Glutamatergic neuron (in vitro differentiated cells): ENCODE measurements at places on chromosomes 4 and X. TPM values are rescaled to one million over a fixed set of nuclear protein-coding genes. Genes with fewer than 3 reads are reported as not detected.

GRCh38 chr4:110417136-110417535, 58.8 kb upstream of the ENPEP start:
- DNase-seq = no peak

Gene TSC22D3
- 107 TPM for total RNA-seq

Gene ATP8A1
- 278 TPM for total RNA-seq

DNA sequence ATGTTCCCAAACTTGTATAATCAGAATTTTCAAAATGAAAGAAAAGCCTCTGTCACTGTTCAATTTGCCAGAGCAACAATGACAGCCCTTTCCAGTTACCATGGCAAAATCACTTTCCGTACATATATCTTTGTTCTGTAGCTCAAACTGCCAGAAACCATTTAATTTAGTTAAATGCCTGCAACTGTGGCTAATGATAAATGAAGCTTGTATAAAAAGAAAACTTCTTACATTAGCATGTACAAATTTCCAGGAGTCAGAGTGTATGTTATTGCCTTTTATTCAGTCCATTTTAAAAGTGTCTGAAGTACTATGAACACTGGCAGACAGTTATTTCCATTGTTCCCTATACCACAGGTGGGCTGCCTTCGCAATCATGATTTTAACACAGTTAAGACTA, 30.3 kb downstream of the ARAP2 start:
- DNase-seq = no peak

GRCh38 chr4:48100256-48100655, 33.8 kb downstream of the TXK start:
- DNase-seq = no peak

Gene GAB1
- 29.7 TPM for total RNA-seq

Gene MAPK10
- 92.6 TPM for total RNA-seq

DNA sequence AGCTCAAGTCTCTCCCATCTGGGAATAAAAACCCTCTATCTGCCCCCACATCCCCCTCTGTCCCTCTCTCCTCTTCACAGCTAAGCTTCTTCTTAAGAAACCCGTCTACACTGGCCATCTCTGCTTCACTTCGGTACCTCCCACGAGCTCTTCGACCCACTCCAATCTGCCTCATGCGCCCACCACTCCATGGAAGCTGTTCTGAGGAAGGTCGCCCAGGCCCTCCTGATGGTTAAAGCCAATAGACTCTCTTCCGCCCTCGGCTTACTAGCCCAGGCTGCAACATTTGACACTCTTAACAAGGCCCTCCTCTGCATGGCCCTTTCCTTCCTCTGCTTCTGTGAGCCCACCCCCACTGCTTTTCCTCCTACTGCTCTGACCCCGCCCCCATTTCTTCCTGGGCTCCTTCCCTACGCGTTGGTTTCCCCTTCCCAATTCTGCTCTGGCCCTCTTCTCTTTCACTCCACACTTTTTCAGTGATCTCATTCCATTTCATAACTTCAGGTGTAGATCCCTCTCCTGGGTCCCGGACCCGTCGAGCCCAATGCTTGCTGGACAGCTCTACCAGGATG, 11.8 kb downstream of the IQSEC2 start:
- DNase-seq = no peak

DNA sequence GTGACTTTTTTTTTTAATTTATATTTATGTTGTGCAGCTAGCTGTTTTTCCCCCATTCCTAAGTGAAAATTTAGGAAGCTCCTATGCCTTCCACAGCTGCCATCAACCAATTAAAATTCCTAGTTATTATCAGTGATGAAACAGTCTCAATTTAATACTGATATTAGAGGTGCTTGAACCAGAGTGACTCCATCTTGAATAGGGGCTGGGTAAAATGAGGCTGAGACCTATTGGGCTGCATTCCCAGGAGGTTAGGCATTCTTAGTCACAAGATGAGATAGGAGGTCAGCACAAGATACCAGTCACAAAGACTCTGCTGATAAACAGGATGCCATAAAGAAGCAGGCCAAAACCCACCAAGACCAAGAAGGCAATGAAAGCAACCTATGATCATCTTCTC, 136.7 kb downstream of the DCHS2 start:
- DNase-seq = no peak

DNA sequence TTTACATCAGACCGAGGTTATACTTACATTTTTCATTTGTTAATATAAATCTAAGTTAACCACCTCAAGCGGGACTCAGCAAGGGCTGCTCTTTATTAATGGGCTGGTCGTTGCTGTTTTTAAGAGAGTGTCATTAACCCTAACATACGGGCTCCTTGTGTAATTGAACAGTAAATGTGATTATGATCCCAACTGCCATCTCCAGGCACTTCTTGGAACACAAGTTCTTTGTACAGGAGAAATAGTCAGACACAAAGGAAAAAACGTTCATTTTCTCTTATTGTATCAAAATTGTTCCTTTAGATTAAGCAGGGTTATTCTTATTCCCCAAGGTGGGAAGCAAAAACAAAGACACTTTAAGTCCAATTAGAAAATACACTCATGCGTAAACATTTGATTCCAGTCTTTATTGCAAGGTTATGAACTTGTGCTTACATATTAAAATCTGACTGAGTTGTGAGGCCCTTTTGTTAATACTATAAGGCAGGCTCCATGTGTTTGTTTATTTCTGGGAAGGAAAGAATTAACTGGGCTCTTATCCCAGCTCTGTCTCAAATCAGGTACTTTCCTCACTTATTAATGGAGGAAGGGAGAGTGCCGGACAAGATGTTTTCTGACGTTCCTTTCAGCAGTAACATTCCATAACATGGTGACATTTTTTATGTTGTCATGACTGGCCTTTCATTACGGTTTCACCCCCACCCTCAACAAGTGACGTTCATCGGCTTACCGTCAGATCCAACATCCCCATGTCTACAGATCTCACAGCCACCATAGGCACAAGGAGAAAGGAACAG, 95.9 kb downstream of the RASL11B start:
- DNase-seq = no peak

Gene EXOSC9
- total RNA-seq = 25.4 TPM

DNA sequence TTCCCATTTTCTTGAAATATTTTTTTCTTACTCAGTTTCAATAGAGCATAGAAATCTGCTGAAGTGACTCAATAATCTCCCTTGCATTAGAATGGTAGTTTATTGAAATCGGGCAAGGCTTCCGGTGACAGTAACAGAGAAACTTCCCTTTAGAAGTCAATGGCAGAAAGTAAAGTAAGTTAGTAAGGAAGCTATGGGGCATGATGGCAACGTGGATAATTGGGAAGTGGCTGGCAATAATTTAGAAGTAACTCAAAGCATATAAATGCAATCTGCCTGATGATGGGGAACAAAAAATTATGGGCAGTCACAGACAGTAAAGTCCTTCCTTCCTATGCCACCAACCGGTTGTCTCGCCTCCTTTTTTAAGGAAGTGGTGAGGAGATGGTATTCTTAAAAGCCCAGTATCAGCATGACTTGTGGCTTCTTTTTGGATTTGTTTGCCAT, 7.6 kb downstream of the CYBB start:
- no peak for DNase-seq

Gene LINC00632
- 89.8 TPM for total RNA-seq

DNA sequence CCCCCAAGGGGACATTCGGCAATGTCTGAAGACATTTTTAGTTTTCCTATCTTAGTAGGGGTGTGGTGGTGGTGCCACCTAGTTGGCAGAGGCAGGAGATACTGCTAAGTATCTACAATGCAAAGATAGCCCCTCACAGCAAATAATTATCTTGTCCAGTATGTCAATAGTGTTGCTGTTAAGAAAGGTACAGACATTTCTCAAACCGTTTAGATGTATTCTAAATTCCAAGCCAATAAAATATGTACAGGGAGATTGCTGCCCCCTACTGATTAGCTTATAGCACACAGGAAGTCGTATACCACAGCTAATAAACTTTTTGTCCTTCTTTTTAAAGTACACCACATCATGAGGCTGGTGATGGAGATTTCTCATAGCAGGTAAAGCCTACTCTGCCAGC, 260.5 kb downstream of the TMA16 start:
- DNase-seq = no peak

DNA sequence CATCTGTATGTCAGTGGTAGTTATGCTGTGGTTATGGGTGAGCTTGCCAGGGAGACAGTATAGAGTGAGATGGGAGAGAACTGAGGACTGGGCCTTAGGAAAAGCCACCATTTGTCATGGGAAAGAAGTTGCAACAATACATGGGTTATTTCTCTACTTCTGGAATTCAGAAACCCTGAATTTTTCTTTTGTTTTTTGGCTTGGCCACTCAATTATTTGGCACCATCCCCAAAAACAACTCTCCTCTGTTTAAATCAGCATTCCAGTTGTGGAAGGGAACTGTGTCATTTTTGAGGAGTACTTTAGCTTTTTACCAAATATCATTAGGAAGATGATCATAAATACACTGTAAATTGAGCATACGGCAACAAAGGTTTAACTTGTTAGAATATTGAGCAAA, 41.1 kb upstream of the ACSL4 start:
- DNase-seq = no peak

DNA sequence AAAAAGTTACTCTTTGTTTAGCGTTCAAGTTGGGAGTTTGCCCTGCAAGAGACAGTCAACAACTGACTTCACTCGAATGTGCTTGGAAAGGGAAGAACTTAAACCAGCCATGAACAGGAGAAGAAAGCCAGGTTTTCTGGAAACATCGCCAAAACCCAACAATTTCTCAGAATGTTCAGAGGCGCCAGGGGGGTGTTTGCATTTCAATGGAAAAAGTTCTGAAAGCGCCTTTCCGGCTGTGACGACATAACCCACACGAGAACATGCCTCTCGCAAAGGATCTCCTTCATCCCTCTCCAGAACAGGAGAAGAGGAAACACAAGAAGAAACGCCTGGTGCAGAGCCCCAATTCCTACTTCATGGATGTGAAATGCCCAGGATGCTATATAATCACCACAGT, 78.1 kb upstream of the ADGRA3 start:
- no peak for DNase-seq

DNA sequence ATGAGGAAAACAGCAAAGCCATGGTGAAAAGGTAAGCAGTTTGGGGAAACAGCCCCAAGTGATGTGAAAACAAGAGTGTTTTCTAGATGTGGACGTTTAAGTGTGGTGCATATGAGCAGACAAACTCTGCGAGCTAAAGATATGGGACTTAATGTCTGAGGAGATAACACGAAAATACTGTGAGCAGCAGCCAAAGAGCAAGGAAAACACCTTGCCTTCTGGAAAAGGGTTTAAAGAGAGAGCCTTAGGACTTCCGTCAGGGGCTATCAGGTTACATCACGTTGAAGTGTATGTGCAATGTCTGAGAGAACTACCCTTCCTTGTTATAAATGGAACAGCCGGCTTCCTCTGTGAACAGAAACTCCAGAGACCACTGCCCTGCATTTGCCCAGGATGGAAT, 54.2 kb downstream of the LEF1 start:
- DNase-seq = no peak

Gene OPRPN
- not detected for total RNA-seq

Gene C4orf33
- total RNA-seq = 17.6 TPM

Gene TACC3
- 23.0 TPM for total RNA-seq

- DNase-seq = no peak
Measured at GRCh38 chr4:72055566-72055965, 23.8 kb downstream of the NPFFR2 start.

DNA sequence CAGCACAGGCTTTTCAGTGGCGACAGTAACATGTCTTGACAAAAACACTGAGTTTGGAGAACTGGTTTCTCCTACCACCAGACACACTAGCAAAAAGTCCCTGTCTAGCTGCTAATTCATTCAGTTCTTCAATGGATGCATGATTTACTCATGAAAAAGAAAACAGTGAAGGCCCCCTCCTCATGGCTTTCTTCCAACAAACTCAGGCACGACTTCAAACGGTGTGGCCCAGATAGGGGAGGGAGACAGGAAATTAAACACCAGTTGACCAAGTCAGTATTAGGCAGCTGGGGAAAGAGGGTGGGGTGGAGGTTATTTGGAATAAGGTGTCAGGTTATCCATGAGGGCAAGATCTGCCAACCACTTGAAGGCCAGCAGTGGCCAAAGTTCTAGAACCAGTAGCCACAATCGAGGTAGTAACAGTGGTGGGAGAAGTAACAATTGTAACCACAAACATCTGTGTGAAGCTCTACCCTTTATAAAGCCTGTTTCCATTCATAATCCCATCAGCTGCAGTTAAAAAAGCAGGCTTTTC, 60.2 kb downstream of the SEPSECS start:
- DNase-seq = no peak

DNA sequence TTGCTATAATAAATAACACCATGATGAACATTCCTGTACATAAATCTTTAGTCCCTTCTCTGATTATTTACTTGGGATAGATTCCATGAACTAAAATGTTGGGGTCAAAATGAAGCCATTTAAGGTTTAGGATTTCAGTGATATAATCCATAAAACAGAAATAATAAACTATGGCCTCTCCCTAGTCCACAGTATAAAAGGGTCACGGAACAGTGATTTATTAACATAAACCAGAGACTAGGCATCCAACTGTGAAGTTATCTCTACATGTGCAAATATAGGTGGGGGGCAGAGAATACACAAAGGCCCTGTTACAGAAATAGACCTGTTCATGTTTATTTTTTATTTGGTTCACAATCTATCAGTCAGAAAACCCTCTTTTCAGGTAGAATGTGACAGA, 499.1 kb upstream of the SLIT2 start:
- no peak for DNase-seq

GRCh38 chr4:13539619-13540445, 4.5 kb downstream of the NKX3-2 start:
- DNase-seq = no peak

DNA sequence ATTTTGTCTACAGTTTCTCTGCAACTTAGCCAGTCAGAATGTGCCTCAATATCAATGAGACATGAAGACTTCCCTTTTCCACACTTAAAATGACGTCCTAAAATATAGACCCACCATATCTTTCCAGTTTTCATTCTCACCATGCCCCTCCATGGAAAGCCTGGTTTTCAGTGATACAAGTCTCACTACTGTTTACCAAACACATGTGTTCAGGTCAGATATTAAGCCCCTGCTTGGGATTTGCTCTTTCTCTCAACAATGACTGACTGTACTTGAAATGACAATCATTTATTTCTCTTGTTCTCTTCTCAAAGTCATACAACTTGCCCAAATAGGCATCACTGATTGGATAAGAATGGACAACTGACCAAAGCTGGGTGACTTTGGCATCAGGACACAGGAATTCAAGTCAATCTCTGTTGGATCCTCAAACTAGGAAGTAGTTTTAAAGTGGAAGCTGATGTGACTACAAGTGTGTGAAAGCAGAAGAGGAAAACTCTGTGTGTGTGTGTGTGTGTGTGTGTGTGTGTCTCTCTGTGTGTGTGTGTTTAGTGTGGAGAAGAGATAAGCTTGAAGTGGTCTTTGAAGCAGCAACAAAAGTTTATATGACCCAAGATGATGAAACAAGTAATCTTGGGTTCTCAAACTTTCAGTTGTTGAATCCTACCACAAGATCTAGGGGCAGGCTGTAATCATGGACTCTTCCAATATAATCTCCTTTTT, 217.4 kb upstream of the FGF13 start:
- no peak for DNase-seq
